ENCODE measurements at places on chromosomes 16 and 17.

- DNase-seq = no peak
These were observed 33.7 kb upstream of the TNRC6C start for GRCh38 chr17:77924757-77925336.

GRCh38 chr17:20989991-20990855 is 52.6 kb downstream of the USP22 start:
- DNase-seq = no peak

- DNase-seq = no peak
These were observed 13.8 kb downstream of the STXBP4 start for GRCh38 chr17:54982399-54982798.

DNA sequence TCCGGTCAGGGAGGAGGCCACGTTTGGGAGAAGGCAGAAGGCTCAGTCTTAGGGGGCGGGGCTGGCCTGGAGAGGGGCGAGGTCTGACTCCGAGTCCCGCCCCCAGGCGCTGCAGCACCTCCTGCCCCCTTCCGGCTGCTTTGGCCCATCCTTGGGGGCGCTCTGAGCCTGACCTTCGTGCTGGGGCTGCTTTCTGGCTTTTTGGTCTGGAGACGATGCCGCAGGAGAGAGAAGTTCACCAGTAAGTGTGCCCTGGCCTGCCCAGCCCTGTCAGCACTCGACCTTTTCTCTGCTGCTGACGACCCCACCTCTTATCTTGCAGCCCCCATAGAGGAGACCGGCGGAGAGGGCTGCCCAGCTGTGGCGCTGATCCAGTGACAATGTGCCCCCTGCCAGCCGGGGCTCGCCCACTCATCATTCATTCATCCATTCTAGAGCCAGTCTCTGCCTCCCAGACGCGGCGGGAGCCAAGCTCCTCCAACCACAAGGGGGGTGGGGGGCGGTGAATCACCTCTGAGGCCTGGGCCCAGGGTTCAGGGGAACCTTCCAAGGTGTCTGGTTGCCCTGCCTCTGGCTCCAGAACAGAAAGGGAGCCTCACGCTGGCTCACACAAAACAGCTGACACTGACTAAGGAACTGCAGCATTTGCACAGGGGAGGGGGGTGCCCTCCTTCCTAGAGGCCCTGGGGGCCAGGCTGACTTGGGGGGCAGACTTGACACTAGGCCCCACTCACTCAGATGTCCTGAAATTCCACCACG is 1.5 kb downstream of the TNFRSF12A start:
- DNase-seq = peak; percentile 96

DNA sequence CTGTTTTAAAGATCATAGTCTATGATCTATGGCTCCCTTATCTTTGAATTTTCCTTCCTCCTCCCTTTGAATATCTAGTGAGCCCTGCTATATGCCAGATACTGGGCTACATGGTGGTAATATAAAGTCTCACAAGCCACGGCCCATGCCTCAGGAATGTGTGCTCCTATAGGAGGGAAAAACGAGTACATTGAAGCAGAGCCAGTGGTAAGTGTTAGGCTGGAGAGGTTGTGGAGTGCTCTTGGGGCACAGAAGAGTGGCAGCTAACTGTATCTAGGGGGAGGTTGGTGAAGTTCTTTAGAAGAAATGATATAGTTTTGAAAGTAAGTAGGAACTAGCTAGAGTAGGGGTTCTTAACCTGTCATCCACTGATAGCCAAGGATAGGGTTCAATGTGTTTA is 105.8 kb upstream of the PMFBP1 start:
- DNase-seq = no peak

DNA sequence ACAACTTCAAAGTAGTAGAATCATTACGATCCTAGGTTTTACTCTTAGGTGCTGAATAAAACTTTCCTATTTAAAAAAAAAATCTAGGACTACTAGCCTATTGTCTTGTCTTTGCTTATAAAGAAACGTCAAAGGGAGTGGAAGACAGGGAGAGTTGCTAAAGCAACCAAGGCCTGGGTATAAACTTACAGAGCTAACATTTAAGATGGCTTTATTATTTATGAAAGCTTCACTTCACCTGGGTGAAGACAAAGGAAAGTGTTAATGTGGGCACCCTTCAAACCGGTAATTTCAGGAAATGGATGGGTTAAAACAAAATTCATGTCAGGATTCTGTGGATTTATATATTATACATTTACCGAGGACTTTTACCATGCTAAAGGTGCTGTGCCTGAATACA is 2.5 kb downstream of the DUSP14 start:
- DNase-seq = no peak

GRCh38 chr16:30760001-30760559 is 1.8 kb downstream of the CFAP119 start:
- no peak for DNase-seq
